Stimulated activated CD4-positive, alpha-beta T cell treated with anti-CD3 and anti-CD28 coated beads, TNF-alpha, amount 100 ng/mL, for 24 hours (primary cell): ENCODE measurements at places on chromosomes 7 and 10.

DNA sequence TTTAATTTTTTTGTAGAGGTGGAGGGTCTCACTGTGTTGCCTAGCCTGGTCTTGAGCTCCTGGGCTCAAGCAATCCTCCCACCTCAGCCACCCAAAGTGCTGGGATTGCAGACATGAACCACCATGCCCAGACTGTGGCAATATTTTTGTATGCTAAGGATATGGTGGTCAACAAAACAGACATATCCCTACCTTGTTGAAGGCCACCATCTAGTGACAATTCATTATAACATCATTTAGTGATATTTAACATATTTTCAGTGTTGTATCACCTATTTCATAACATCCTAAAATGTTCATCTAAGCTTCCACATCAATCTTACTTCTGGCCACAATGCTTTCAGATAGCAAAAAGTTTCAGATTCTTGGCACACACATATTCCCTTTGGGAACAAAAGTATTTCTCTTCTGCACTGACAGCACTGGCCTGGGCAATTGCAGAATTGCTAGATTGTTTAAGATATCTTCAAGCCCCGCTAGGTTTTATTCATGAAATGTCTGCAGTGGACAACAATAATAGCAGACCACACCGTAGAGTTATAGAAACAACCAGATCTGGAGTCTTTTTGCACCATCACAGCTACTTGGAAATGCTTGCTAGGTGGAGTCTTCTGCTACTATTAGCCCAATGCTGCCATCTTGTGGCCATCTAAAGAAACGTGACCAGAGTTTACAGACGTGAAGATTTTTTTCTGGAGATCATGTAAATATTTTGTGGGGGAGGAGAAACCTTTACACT lies 58.4 kb downstream of the DNAJC12 start:
- peak; percentile 71 for DNase-seq

DNA sequence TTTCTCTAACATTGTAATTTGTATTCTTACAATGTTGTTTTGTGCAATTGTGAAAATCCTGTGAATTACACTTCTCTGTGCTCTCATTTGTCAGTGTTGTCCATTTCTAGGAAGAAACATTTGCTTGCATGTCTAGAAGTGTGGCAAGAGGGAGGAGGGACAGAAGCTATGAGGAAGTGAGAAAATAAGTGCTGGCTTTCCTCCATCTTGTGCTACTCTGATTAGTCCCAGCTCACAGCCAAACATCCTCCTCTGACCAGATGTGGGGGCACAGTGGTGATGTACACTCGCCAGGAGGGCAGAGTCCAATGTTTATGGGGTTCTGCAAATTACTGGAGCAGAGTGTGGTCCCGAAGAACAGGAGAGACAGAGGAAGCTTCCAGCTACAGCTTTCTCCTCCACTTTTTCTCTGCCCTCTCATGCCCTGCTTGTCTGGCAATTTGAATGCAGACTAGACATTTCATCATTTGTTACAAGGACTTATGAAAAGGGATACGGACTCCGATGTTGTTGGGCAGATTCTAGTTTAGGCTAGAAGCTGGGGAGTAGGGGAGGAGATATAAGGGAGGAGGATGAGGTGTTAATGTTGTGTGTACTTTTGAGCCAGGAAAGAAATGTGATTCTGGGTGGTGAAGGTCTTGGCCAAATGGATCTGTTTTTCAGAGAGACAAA lies 131.0 kb upstream of the C1GALT1 start:
- no peak for DNase-seq

DNA sequence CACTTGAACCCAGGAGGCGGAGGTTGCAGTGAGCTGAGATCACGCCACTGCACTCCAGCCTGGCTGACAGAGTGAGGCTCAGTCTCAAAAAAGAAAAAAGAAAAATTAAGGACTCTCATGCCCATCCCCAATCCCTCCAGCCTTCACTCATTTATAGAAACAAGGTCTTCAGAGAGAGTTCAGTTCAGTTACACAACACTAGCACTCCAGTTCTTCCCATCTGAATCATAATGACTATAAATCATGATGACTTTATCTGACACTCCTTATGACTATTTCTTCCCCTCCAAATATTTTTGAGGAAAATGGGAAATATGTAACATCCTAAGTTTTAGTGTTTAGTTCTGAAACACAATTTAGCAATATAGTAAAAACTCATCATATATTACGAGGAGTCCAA lies 107.4 kb upstream of the LSM8 start:
- DNase-seq: no peak

- DNase-seq: no peak
Observed at GRCh38 chr7:1446620-1447032, 12.6 kb downstream of the MICALL2 start.

DNA sequence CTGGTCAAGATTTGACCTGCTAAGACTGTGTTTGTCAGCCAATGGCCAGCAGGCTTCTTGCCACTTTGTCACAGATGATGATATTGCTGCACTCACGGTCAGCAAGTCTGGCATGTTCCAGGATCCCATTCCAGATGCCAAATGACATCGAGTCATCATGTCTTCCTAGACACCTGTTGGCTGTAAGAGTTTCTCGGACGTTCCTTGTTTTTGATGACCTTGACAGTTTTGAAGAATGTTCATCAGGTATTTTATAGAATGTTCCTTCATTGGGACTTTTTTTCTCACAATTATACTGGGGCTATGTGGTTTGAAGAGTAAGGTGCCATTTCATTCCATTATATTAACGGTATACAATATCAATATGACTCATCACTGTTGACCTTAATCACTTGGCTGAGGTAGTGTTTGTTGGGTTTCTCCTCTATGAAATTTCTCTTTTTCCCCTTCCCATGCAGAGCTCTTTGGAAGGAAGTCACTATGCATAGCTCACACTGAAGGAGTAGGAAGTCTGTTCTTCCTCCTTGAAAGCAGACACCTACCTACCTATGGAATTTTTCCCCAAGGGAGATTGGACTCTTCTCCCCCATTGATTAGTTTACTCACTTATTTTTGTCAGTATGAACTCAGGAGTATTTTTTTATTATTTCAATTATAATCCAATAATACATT lies 31.6 kb downstream of the HECW1 start:
- DNase-seq: no peak

GRCh38 chr10:52115823-52116222 lies 198.3 kb upstream of the DKK1 start:
- DNase-seq: no peak
